ENCODE measurements at places on chromosomes 3 and 15.

DNA sequence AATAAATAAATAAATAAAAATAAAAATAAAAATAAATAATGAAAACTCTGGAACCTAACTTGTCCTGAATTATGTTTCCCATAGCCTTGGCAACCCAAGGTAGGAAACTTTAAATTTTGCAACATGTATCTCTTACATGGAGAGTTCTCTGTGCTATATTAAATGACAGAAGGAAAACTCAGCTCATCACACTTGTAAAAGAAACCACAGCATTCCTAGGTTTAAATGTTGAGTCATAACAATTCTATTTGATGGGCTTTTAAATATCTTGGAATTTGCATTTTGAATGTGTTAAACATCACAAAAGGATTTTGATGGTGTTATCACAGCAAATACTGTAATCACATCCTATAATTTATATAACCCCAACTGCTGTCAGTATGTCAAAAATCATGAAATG is 144.2 kb downstream of the LRTM1 start:
- DNase-seq, result no peak

DNA sequence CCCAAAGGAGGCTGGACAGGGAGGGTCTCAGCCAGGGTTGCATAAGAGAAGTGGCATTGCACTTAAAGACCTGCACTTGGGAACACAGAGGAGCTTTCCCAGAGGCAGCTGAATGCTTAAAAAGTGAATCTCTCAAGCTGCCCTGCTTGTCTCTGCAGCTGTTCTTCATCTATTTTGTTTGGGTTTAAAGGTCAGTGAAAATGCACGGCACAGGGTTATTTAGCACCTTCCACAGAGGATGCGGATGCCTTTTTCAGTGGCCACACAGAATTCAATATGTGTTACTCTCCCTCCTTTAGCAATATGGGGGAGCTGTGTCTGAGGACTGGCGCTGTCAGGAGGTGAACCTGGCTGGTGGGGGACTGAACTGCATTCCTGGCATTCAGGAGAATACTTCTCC is 22.7 kb upstream of the CTNNB1 start:
- no peak for DNase-seq

DNA sequence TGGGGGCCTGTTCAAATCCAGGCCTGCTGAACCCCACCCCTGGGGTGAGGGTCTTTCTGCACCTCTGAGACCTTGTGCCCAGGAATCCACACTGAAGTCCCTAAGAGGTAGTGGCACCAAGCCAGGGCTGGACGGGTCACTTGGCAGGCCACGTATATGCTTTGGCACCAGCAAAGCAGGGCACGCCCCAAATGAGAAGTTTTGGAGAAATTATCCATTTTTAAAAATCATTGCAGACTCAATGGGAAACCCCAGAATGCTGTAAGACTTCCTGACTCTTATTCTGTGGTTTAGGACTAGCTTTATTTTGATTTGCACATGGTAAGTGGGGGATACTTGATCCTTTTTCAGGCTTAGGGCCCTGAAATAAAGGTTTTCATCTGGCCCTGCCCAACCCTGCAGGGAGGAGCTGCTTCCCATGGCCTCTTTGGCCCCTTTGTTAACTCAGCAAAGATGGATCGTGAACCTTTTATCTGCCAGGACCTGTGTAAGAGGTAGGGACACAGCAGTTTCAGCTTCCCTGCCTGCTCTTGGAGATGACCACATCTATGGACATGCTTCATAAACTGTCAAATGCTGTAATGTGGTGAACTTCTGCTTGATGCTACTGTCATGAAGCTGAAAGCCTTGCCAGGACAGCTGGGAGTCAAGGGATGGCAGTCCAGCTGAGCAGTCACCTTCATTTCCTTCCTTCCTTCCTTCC is 88.0 kb downstream of the HMG20A start:
- no peak for DNase-seq

- no peak for DNase-seq
Measured at GRCh38 chr3:15657016-15657415, 55.5 kb downstream of the BTD start.

DNA sequence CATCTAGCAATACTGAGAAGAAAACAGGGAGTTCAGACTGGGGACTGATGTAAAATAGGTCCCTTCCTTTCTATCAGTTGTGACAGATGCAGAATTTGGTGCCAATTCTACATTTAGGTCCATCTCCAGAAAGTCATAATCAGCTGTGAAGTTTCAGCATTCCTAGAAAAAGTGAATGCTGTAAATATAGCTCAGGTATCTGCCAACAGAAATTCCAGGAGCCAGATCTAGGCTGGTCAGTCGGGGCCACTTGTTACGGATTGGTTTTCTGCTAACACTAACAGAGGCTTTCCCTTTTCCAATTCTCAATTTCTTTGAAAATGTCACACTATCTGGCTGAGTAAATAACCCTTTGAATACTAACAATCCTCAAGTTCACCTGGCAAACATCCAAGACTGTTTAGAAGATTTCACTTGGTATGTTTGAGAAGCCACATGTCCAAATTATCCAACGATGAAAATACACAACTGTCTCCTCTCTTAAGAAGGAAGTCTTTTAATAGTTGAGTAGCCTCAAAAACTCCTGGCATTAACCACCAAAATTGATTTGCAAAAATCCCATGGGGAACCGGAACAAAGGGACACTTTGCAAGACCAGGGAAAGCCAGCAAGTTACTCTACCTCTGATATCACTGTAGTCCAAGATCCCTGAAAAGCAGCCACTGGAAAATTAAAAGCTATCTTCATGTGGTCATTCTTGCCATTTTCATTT is 222.3 kb downstream of the ZMAT3 start:
- no peak for DNase-seq

DNA sequence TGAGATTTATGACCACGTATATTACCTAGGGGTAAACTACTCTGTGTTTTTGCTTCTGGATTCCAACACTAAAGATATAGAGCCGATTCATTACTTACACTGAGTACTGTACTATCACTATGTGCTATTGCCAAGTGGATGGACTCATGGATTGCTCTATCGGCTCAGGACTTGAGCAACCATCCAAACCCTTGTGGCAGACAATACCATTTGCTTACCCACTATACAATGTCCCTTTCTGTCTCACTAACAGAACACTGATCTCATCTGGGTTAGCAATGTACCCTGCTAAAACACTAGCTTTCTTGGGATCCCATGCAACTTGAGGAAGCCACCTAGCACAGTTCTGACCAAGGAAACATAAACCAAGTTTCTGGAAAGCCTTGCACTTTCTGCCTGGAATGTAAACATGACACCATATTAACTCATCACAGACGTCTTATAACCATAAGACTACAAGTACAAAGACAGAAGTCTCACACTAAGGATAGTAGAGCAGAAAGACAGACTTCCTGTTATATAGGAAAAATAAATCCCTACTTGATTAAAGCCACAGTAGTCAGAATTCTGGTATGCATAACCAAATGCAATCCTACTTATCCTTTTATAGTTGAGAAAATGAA is 38.6 kb downstream of the HACD2 start:
- DNase-seq, result no peak

DNA sequence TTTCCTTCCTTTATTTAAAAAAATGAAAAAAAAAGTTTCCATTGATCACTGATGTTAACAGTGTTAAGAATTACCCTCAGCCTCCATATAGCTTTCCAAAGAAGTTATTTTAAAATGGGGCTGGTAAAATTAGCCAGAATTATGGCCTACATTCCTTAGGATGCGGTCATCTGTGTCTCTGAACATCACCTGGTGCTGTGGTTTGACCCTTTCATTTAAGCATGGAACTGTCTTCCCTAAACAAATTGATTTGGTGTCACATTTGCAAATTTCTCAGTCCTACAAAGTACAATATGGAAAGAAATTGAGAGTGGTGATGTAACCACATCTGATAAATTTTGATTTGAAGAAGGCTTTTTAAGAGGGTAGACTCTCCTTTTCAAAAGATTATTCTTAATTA is 40.3 kb upstream of the ZPLD1 start:
- DNase-seq, result no peak

DNA sequence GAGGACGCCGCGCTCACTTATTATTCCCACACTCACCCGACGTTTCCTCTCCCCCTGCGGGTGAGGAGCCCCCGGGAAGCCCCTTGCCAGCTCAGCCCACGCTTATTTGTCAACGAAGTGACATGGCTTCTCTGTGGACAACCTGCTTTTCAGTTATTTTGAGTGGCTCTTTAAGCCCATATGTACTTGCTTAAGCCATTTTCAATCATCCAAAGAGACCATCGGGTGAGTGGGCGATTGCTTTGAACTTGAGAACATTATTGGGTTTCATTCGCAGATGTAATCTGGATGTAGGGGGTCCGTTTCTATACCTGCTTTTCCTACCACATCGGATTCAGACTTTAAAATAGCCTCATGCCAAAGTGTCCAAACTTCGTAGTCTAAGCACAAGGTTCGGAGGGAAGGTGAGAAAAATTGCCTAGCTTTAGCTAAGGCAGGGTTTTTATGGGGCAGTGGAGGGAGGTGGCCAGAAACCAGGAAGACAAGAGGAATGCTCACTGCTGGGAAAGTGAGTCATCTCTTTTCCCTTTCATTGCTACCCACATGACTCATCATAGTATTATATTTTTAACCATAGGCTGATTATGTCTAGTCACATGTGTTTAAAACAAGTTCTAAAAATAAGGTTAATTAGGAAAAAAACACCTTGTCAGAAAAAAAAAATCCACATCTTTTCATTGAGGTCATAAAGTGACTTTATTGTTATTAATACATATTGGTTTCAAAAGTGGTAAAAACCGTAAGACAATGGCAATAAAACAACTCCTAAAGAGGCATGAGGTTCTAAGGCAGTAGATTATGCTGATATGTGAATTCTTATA is 773.1 kb upstream of the NR2F2 start:
- DNase-seq, result no peak

GRCh38 chr3:101963902-101964362 is 114.6 kb downstream of the NFKBIZ start:
- no peak for DNase-seq

GRCh38 chr3:151568184-151568583 is 107.3 kb upstream of the IGSF10 start:
- DNase-seq, result no peak
